ENCODE measurements at places on chromosomes 16 and 17. TPM values are rescaled to one million over a fixed set of nuclear protein-coding genes. Genes with fewer than 3 reads are reported as not detected.

DNA sequence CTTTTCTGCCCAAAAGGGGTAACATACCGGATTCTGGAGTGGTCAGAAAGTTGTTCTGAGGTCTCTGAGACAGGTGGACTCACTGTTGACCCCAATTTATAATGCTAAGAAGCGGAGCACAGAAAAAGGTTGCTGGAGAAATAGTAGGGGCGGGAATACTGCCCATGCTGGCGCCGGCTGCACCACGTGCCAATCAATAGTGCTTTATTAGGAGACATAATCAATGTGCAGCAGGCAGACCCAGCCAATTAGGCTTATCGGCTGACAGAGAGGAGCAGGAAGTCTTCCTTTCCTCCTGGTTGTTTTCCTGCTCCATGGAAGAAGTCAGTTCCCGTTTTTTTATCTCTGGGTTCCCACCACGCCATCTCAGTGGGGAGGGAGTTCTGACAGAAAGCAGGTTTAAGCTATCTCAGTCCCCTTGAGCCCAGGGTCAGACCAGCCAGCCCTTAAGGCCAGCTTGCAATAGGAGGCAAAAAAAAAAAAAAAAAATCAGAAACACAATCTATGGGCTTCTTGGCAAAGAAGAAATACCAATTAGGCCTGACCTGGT, 68.2 kb upstream of the IRX6 start:
- DNase-seq = no peak

DNA sequence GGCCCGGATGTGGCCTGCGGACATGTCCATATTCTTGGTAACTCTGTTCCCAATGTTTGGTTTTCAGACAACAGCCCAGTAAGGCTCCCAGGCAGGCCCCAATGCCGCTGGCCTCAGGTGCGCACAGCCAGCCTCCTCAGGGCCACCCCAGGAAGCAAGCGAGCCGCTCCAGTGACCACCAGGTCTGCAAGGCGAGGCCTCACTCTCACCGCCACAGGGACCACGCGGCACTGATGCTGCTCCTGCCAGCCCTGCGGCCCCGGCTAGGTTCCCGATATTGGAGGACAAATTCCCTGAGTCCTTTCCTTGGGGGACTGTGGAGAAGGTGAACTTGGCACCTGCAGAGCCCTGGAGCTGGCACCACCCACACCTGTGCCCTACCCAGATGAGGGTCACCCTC, 19.0 kb downstream of the PDIA2 start:
- no peak for DNase-seq

DNA sequence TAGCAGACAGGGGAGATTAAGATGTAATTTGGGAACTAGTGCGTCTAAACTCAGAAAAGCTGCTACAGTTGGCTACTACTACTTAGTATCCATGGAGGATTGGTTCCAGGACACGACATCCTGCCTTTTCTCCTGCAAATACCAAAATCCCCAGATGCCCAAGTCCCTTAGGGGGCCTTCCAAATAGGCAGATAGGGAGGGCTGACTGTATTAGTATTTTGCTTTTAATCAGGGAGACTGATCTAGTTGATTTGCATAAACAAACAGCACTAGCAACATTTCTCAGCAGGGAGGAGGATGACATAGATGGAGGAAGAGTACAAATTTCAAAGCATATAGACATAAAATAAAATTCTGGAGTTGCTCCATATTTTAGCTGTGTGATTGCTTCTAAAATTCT, 621.6 kb upstream of the GOT2 start:
- no peak for DNase-seq

GRCh38 chr16:1535391-1536291, 2.2 kb downstream of the TMEM204 start:
- no peak for DNase-seq

- DNase-seq = peak; percentile 58
Measured at GRCh38 chr17:76845541-76846017, 22.6 kb upstream of the MGAT5B start.

The AARS1 gene
- 89.1 TPM for total RNA-seq

The KRT31 gene
- total RNA-seq = 6.1 TPM

The KRTAP4-9 gene
- not detected for total RNA-seq

The C17orf78 gene
- total RNA-seq = not detected

The ARL5C gene
- not detected for total RNA-seq

Measured in tongue (tissue), 3 donors.